ENCODE measurements at places on chromosomes 6 and 20. TPM values are rescaled to one million over a fixed set of nuclear protein-coding genes. Genes with fewer than 3 reads are reported as not detected.

Gene RIPPLY2
- total RNA-seq, result not detected

Gene CNR1
- 0.07 TPM for total RNA-seq

Gene ATAT1
- 3.3 TPM for total RNA-seq

Gene SCRT2
- total RNA-seq, result not detected

Gene SMIM29
- total RNA-seq, result 27.0 TPM

Gene TINAG
- total RNA-seq, result not detected

Gene ZFP57
- total RNA-seq, result 0.07 TPM

Gene TRAPPC3L
- total RNA-seq, result not detected

Gene C6orf163
- total RNA-seq, result 1.2 TPM

Gene LZTS3
- total RNA-seq, result 7.5 TPM
